ENCODE measurements at places on chromosomes 2 and 18.

GRCh38 chr2:237980751-237981150 is 13.9 kb downstream of the UBE2F start:
- no peak for DNase-seq

GRCh38 chr2:67046591-67046990 is 350.5 kb upstream of the ETAA1 start:
- no peak for DNase-seq

- no peak for DNase-seq
Observed at GRCh38 chr2:150392614-150393013, 94.9 kb downstream of the RND3 start.

- DNase-seq: no peak
Observed at GRCh38 chr2:112629823-112630222, 15.9 kb upstream of the SLC20A1 start.

- DNase-seq: no peak
Observed at GRCh38 chr18:49048396-49049020, 97.7 kb upstream of the SMAD7 start.

DNA sequence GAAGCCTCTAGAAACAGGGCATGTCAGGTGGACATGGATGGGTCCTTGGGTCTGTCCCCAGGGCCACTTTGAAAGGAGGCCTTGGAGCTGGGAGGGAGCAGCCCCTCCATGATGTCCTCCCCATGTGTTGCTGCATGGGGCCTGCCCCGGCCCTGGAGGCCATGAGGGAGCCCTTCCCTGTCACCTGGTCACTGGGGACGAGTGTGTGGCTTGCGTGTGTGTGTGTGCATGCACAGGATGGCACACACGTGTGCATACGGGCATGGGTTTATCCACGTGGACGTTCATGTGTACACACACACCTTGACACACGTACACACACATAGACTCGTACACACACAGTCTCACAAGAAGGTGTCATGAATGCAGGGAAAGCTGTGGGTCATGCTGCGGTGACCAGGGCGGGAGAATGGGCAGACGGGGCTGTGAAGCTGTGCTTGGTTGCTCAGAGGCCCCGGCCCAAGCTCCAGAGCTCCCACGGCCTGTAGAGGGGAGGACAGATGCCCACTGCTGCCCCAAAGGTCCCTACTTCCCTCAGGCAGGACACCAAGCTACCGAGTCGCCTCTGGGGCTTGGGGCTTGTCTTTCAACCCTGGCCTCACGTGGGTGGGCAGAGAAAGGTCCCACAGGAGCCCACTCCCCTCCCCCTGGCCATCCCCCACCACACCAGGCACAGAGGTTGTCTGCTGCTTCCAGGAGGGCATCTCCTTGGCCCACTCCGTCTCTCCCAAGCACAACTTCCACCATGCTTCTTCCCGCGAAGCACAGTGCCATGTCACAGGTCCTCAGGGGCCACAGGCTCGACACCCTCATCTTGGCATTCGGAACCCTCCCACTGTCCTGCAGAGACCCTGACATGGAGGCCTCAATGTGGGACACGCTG is 42.3 kb upstream of the GPC1 start:
- DNase-seq: no peak

GRCh38 chr2:18800240-18800971 is 211.0 kb upstream of the NT5C1B start:
- no peak for DNase-seq

GRCh38 chr2:157899125-157899839 is 23.2 kb upstream of the ACVR1 start:
- no peak for DNase-seq

DNA sequence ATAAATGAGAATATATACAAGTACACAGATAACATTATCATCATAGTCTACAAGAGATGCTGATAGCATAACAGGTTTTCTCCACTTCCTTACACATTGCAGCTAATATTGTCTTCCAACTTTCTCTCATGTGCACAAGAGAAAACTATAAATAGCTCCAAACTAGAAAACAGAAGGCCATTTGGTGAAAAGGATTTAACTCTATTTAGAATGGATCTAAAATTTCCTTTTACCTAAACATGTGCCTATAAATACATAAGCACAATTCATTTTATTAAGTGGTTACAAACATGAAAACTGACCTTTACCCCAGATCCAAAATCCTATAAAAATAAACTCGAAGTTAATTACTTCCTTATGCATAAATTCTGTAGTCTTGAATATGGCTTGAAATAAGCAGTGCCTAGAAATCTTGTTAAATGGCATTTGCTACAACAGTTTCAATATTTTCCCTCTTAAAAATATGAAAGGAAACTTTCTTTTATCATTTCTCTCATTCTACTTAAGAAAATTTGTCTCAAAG is 41.6 kb downstream of the SLC25A12 start:
- DNase-seq: no peak

DNA sequence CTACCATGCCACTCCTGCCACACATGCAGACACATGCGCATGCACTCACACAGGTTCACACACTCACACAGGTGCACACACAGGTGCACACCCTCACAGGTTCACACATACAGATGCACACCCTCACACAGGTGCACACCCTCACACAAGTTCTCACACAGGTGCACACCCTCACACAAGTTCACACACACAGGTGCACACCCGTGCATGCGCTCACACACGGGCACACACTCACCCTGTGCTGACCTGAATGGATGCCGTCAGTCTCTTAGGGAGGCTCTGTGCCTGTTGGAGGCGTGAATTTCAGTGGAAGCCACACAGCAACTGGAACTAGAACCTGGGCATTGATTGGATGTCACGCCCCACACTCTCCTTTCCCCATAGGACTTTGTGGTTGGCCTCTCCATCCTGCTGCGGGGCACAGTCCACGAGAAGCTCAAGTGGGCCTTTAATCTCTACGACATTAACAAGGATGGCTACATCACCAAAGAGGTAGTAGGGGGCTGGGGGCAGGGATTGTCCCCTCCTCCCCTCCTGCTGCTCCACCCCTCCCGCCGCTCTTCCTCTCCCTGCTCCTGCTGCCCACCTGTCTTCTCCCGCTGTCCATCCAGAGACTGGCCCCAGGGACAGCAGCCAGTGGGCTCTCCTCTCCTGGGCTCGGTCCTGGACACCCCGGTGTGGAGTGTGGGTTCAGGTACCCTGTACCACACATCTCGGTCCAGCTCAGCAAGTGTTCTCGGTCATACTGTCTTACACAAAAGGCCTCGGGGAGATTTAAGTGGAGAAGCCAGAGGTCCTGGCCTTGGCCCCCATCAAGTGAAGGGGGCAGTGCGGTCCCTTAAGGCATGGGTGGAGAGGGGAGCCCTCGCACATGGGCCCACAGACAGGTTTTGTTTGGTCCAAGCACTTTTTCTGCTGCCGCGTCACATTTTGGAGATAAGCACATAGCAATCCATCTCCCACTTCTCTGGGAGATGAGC is 21.0 kb upstream of the FAHD2A start:
- no peak for DNase-seq

DNA sequence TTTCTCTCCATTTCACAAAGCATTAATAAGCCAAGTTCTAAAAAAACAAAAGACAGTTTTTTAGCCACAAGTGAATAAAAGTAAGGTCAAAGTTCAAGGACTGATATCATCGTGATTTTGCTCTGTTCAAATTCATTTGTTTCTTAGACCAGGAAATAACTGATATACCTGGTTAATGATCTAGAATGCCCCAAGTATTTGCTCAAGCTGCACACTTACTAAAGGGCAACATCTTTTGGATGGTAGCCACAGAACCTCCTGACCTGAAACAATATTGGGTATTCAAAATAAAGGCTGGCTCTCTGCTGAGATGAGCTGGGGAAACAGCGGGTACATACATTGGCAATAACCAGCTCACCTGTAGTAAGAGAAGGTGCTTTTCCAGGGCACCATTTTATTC is 314.7 kb upstream of the LYPD1 start:
- DNase-seq: no peak

DNA sequence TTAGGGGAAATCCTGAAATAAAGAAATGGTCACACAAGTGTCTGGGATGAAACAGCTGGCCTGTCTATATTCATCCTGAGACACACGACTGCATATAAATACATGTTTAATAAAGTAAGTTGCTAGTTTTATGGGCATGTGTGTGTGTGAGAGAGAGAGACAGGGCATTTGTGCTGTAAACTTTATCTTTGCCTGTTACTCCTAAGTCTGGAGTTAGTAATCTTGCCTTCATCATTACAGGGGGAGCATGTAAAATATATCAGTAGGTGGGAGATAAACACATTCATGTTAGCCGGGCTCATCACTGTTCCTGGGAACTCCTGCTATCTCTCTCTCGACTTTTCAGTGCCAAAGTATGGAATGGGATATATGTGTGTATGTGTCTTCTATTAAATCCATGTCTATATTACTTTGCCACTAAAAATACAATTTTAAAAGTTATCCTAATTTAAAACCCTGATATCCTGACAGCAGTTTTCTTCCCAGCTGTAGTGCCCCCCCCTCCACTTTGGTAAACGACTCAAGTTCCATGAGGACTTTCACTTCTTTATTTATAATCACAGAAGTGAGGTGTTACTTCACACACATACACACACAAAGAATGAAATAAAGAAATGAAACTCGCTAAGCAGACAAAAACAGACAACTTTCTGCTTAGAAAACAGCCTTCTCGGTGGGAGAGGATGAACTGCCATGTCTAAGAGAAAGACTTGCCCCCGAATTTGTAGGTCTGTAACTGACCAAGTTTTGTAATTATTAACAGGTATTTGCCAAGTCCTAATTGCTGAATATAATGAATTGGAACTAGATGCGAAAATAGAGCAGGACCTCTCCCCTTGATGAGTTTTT is 947 bp downstream of the ZEB2 start:
- no peak for DNase-seq

DNA sequence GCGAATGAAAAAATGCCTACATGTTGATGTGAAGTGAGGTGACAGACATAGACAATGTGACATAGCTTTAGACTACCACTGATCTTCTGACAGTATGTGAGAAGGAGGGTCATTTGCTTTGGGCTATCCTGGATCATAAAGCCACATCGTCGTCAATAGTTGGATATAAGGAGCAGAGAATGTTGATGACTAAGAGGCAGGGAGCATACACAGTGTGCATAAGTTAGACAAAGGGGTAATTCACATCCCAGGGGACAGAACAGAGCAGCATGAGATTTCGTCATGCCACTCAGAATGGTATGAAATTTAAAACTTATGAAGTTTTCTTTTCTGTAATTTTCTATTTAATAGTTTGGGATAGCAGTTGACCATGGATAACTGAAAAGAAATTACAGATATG is 403.2 kb downstream of the DSC3 start:
- no peak for DNase-seq
